CD4-positive, CD25-positive, alpha-beta regulatory T cell (primary cell): ENCODE measurements at places on chromosomes 12 and 14. TPM values are rescaled to one million over a fixed set of nuclear protein-coding genes. Genes with fewer than 3 reads are reported as not detected.

GRCh38 chr12:64122995-64123394 lies 99.1 kb downstream of the KICS2 start:
- DNase-seq = no peak

Gene TPH2
- not detected for total RNA-seq

Gene GRIN2B
- not detected for total RNA-seq

DNA sequence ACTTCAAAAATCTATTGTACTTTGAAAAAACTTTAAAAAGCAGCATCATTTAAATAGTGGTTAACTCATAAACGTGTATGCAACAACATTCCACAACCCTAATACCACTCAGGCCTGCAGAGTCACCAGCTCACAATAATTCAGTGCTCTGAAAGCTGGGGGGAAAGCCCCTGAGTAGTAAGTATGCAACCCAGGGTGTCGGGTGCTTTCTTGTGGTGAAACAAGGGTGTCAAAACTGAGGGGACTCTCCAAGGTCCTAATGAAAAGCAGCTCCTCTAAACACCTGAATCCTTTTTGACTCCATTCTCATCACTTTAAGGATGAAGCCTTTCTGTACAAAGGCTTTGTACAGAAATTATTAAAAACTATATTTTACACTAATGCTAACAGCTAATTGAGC lies 33.7 kb downstream of the FGFR1OP2 start:
- peak; percentile 69 for DNase-seq

DNA sequence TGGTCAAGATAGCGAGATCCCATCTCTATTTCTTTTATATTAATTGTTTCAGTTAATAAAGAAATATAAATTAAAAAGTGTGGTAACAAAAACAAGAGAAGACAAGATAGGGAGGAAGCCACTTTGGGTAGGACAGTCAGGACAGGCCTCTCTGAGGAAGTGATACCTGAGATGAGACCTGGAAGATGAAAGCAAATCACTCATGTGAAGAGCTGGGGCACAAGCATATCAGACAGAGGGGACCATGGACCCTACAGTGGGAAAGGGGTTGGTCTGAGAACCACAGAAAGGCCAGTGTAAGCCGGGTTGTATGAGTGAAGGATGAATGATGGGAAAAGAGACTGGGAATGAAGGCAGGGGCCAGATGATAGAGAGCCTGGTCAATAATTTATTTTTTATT lies 1.8 kb upstream of the MED6 start:
- no peak for DNase-seq

Gene HHIPL1
- total RNA-seq = not detected

Gene PDZRN4
- total RNA-seq = not detected

- DNase-seq = no peak
Observed at GRCh38 chr12:78248321-78248720, 417.6 kb downstream of the NAV3 start.

GRCh38 chr12:97292588-97292987 lies 170.0 kb upstream of the RMST start:
- no peak for DNase-seq

- DNase-seq = no peak
Observed at GRCh38 chr12:59491877-59492276, 104.0 kb upstream of the SLC16A7 start.

GRCh38 chr14:59482541-59483331 lies 1.5 kb downstream of the L3HYPDH start:
- DNase-seq = peak; percentile 12

- DNase-seq = no peak
Observed at GRCh38 chr12:56941299-56942017, 7.2 kb upstream of the SDR9C7 start.

GRCh38 chr14:60648934-60649874 lies at the start of gene SIX1:
SIX1 (minus strand) TSS chr14:60649477; CDS start chr14:60649189, 288 bp downstream.
- no peak for DNase-seq

GRCh38 chr12:107318806-107319532 lies 225.6 kb upstream of the CRY1 start:
- peak; percentile 6 for DNase-seq

- DNase-seq = no peak
Observed at GRCh38 chr14:60590991-60591414, 58.3 kb downstream of the SIX1 start.

- peak; percentile 18 for DNase-seq
Observed at GRCh38 chr14:21066882-21067502, 3.1 kb upstream of the ARHGEF40 start.

GRCh38 chr14:102907303-102907844 lies 15.1 kb upstream of the AMN start:
- no peak for DNase-seq

DNA sequence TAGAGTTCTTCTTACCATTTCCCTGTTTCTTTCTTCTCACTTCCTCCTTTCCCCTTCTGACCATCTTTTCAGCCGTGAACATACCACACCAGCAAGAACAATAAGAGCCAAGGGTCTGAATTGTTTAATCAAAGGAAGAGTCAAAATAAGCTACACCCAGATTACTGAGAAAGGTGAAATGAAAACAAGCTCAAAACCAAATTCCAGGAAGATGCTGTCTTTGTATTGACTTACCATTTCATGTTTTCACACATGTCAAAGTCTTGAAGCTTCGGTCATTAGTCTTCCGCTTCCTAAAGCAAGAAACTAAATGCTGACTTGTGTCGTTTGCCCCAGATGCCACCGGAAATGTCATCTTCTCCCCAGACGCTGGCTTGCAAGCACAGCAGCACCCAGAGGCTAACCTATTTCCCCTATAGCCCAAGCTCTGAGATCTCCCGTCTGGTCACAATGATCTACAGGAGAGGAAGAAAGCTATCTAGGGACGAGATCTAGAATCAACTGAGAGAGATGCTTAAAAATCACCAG lies 136.5 kb upstream of the AMIGO2 start:
- DNase-seq = peak; percentile 45

GRCh38 chr12:122096591-122097149 lies 18.1 kb downstream of the MLXIP start:
- DNase-seq = no peak
